ENCODE measurements at places on chromosomes 6 and 20.

DNA sequence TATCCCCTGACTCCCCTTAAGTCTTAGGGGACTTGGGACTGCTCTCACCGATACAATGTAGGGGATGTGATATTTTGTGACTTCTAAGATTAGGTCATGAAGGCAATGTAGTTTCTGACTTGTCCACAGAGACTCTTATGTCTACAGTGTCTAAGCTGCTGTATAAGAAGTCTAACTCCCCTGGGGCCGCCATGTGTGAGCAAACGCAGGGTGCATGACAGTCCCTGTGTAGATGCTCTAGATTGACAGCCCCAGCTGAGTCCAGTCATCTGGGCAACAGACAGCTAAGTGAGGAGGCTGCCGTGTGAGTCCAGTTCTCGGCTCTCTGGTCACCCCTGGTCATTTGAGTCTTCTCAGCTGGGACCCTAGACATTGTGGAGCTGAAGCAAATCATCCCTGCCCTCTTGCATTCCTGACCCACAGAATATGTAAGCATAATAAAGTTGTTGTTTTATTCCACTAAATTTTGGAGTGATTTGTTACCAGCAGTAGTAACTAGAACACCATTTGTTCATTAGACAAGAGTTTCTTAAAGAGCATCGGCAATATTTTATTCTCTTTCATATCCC, 743.3 kb upstream of the CHD6 start:
- DNase-seq = no peak

- no peak for DNase-seq
These were observed 40.9 kb downstream of the JAG1 start for GRCh38 chr20:10632721-10633509.

- no peak for DNase-seq
These were observed 176.3 kb downstream of the JARID2 start for GRCh38 chr6:15421945-15422733.

- no peak for DNase-seq
These were observed 4.1 kb upstream of the SFT2D1 start for GRCh38 chr6:166346449-166346848.

GRCh38 chr6:156687789-156688619, 89.2 kb upstream of the ARID1B start:
- DNase-seq = no peak

DNA sequence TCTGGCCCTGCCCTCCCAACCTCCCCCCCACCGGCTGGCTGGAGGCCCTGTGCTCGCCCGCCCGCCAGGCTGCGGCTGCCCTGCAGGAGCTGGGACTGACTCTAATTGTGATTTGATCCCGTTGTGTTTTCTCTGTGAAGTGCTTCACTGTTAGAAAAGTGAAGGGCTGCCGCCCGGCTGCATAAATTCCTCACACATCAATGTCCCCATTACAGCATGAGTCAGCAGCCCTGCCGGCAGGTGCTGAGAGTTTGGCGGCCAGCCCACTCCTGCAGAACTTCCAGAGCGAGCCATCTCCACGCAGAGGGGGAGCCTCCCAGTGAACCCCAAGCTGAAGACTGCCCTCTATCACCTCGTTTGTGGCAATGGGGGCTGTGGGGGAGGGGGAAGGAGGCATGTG, 137.9 kb downstream of the DLL1 start:
- no peak for DNase-seq

DNA sequence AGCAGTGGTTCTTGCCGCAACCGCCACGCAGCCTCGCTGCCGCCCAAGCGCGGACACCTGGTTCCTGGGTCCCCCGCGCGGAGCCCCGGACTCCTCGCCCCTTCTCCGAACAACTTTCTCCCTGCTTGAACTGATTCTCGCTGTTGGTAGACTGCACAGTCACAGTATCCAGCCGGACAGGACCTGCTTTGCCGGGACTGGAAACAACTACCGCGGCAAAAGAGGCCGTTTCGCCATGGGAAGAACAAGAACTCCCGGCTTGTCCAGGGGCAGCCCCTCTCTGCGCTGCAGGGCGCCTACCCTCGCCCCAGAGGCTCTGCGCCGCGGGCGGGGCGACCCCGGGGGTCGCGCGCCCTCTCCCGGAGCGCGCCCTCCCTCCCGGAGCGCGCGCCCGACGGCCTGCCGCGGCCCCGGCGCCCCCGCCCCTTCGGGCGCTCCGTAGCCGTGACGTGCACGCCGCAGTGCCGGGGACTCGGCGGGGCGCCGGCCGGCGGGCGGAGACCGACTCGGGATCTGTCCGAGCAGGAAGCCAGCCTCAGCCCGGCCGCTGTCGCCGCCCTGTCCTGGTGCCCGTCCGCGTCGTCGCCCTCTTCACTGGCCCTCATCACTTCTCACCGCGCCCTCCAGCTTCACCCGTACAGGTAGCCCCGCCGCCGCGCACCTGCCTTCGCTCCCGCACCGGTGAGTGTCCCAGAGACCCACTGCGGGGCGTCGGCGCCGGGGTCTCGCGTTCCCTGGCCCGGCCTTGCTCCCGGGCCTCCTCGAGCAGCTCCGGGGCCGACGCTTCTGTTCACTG, at the start of gene MYO6:
Gene MYO6 (plus strand): TSS at position 497 of the 796 bp plus-strand sequence. CDS start 68,309 bp downstream, outside the sequence.
- DNase-seq = no peak

GRCh38 chr6:116246089-116246488, 7.8 kb downstream of the TSPYL4 start:
- no peak for DNase-seq

GRCh38 chr20:58700823-58701222, 8.2 kb downstream of the NPEPL1 start:
- DNase-seq = no peak

DNA sequence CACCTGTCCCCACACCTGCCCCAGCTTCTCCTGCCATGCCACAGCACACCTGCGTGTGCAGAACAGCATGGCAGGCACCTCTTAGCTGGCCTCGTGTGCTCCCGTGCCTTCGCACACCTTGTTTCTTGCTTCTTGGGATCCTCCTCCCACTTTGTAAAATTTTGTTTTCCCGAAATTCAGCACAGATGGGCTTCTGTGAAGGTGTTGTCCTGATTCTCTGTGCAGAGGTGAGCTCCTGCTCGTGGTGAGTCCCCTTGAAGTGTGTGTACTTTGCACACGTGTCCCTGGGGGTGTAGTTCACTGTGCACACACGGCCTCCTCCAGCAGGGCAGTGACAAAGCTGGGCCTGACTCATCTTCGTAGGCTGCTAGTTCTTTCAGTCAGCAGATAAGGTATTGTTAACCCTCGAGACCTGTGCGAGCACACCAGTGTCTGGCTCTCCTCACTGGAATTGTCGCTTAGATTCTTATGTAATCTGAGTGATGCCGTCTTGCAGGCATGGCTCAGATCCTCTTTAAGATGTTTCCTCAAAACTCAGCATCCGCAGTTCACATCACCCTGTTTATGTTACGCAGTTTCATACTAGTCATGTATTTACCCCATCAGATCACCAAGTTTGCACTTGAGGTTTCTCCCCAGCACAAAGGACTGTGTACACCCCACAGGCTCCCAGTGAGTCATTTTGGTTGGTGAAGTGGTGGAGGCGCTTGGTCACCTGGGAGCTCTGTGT, 77.7 kb downstream of the CDYL start:
- no peak for DNase-seq

DNA sequence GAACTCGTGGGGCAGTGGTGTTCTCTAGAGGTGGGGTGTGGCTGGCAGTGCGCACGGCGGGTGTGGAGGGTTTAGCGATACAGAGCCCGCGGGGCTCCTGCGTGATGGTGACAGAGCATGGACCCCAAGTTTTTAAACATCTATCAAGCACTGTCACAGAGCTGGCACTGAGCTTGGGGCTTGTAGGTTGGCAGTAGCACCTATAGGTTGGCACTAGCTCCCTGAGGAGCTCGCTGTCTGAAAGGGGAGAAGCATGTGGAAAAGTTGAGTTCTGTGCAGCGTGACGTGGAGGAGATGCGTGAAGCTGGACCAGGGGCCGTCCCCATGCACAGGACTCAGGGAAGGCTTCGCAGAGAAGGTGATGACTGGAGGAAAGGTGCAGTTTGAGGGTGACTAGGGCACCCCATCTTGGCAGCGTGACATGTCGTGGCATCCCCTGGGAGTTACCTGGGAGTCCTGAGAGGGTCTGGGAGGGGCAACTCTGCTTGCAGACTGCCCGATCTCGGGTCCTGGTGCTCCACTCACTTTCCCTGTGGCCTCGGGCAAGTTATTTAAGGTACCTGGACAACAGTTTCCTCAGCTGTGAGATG, 122.0 kb downstream of the CDH4 start:
- no peak for DNase-seq

- DNase-seq = no peak
These were observed 100.7 kb downstream of the NOL4L start for GRCh38 chr20:32484225-32484957.

DNA sequence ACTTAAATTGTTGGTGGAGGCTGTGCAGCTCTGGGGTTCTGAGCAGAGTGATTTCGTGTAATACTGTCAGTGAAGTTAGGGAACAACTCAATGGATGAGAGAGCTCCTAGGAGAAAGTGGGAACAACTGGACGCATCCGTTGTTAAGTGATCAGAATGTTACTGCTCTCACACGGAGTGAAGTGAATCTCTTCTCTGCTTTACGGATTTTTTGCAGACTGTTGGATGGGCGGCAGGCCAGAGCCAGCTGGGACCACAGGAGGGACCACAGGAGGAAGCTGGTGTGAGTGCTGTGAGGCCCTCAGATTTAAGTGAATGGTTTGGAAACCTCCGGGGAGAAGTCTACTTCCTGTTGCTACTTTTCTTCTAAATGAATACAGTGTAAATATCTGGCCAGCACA, 23.7 kb upstream of the PPP1R14C start:
- no peak for DNase-seq

DNA sequence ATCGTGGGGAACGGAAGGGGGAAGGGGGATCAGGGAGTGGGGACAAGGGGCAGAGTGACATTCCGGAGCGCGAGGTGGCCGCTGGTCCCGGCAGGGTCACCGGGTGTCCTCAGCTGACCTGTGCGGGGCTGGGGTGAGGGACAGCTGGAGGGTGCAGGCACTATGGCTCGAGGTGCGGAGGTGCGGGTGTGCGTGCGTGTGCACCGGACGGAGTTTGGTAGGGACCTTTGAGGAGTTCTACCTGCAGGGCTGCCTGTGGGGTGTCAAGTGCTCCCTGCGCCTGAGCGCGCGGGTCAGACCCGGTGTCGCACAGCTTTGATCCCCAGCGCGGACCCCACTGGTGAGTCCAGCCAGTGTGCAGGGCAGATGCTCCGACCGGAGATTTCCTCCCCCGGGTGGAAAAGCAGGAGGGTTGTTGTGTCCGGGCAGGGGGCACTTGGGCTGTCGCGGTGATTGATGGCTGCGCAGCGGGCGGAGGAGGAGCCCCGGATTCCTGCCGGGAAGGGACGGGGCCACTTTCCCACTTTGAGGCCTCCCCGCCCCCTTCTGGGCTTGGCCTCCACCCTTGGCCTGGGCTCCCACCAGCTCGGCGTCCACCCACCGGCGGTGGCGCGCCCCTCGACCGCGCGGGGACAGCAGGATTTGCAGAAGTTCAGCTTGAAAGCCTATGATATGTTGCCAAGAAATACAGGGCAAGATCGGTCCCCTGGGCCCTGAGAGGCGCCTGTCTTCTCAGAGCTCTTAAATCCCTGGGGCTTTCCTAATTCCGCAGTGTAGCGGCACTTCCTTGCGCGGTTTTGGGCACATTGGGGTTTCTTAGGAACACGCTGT, 658 bp downstream of the RIN2 start:
- no peak for DNase-seq

DNA sequence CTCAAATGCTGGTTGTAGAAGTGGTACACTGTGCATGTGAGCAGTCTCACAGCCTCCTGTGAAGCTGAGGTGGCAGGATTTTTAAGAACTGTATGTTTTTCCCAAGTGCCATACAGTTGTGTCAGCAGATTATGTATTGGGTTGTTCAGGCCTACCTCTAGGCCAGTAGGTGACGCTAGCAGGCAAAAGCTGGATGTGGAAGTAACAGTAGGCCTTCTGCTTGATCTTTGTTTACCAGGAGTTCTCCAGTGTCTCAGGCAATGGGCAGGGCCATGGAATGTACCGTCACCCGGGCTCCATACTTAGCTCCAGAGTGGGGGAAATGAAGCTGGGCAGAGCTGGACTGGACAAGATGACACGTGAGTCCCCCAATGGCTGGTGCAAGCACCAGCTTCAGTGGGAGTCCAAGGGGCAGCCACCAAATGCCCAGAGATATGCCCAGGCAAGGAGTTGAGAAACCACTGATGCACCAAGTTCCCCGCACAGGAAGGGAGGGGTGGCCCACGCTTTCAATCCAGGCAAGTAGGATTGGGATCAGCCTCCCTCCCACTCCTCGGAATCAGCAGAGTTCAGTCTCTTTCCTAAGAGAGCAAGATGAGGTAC, 289.7 kb downstream of the HTR1B start:
- no peak for DNase-seq

- no peak for DNase-seq
These were observed at the start of gene SLC22A16 for GRCh38 chr6:110476046-110476849. Gene SLC22A16, minus strand, starts transcription at chr6:110476613. Its CDS starts 39 bp downstream, at chr6:110476574.

GRCh38 chr20:2207770-2208097, 88.1 kb upstream of the TGM3 start:
- no peak for DNase-seq

GRCh38 chr6:3804964-3805363, 44.2 kb upstream of the FAM50B start:
- DNase-seq = no peak

- DNase-seq = no peak
These were observed 35.2 kb downstream of the HLA-B start for GRCh38 chr6:31321820-31322219.

- no peak for DNase-seq
These were observed 14.8 kb downstream of the KIAA1755 start for GRCh38 chr20:38245753-38246152.

GRCh38 chr6:2108700-2109306, 136.6 kb downstream of the GMDS start:
- no peak for DNase-seq

GRCh38 chr6:166715065-166715464, 88.0 kb upstream of the RPS6KA2 start:
- no peak for DNase-seq

- DNase-seq = no peak
These were observed 652.5 kb upstream of the EPHA7 start for GRCh38 chr6:94071835-94072234.

DNA sequence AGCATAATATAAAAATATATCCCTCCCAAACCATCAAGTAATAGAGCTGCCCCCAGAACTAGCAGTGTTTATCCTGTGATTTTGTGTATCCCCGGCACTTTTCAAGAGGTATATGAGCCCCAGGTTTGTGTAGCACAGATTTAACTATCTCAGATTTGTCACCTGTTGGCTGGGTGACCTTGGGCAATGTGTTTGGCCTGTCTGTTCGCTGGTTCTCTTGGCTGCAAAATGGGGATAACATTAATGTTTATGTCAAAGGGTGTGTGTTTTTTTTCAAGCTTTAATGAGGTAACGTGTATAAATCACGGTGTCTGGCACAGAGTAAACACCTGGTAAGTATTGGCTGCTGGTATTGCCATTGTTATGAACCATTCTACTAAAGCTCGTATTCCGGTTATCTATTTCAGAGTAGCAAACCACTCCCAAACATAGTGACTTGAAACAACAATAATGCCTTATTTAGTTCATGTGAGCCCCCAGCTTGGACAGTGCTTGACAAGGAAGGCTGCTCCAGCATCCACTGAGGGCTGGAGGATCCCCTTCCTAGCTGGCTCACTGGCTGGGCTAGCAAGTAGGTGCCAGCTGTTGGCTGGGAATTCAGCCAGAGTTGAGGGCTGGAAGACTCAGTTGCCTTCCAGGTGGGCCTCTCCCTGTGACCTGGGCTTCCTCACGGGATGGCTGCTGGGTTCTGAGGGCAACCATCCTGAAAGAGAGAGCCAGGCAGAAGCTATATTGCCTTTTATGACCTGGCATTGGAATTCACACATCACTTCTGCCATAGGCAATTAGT, 36.2 kb downstream of the PDRG1 start:
- DNase-seq = no peak

Data from CD4-positive, alpha-beta T cell treated with Interleukin-6 at 100 ng/mL for 8 hours (primary cell).